ENCODE measurements at places on chromosomes 1 and 21.
A peak's percentile ranks its signal among the peaks of the same experiment; 100 is the strongest.

- DNase-seq: no peak
Measured at GRCh38 chr1:243236604-243237252, 18.4 kb downstream of the CEP170 start.

GRCh38 chr1:19066248-19066873, 109.9 kb upstream of the IFFO2 start:
- no peak for DNase-seq

DNA sequence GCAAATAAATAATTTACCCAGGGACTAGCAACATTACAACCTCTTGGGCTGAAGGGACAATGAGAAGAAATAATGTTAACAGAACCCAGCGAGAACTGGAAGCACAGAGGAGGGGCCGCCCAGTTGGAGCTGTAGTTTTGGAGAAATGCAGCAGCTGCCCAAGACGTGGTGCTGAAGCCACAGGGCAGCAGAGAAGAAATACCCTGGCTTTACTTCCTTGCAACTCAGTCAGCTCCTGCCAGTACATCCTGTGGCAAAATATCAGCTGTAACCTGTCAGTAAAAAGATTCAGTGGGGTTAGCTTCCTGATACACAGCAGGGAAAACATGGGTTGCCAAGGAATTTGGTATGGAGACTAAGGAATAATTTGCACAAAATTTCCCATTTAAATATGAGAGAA, 283.6 kb upstream of the USP25 start:
- DNase-seq: no peak

GRCh38 chr1:7850786-7851185, 2.1 kb downstream of the UTS2 start:
- DNase-seq: no peak

DNA sequence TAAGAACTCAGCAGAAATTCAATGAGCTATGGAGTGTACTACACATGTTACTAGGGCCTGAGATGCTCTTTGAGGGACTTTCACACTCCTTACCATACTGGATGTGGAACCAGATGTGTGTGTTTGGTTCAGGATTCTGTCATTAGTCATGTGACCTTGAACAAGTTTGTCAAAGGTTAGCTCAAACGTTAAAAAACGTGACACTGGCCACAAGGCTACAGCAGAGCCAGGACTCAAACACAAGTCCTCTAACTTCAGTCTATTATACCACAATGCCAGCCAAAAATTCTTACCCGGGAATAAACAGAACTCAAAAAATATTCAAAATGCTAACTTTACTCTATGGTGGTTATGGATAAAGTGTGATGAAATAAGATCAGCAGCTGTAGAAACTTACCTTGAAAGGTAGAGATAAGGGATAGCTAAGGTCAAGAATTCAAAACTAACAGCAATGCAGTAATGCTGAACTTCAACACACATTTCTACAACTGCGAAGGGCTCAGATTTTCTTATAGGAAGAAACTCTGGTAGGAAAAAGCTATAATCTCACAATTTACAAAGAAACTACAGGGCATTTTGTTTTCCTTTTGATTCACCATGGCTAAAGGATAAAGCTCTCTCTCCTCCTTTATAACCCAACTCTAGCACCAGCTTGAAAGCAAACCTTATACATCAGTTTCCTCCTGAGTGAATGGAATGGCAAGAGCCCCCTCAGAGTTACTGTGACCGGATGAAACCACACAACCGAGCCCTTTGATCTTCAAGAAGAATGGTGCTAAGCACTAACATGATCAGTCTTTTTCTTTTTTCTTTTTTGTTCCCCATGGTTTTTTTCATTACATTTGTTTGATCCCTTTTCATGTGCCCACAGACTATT, 233.9 kb downstream of the SLC45A1 start:
- no peak for DNase-seq

- peak; percentile 21 for DNase-seq
Measured at GRCh38 chr1:1943834-1944570, 24.9 kb upstream of the TMEM52 start.

- no peak for DNase-seq
Measured at GRCh38 chr21:35885942-35886541, 174.3 kb downstream of the SETD4 start.

- no peak for DNase-seq
Measured at GRCh38 chr1:57464756-57465155, 40.9 kb upstream of the DAB1 start.

- DNase-seq: no peak
Measured at GRCh38 chr1:223718850-223719249, 6.5 kb downstream of the CAPN2 start.

GRCh38 chr1:91383456-91383855, 21.2 kb downstream of the HFM1 start:
- no peak for DNase-seq

- no peak for DNase-seq
Measured at GRCh38 chr1:224539971-224540370, 76.1 kb upstream of the CNIH3 start.

All from stimulated activated CD4-positive, alpha-beta T cell treated with anti-CD3 and anti-CD28 coated beads, Interleukin-1b, Interleukin-23, amount 100 ng/mL, for 1 hour (primary cell).